ENCODE measurements at places on chromosomes 1 and 21. TPM values are rescaled to one million over a fixed set of nuclear protein-coding genes. Genes with fewer than 3 reads are reported as not detected.

The MYBPH gene
- total RNA-seq, result not detected

The PLA2G2C gene
- total RNA-seq, result not detected

The TSTD1 gene
- 39.9 TPM for total RNA-seq

The SPRR5 gene
- not detected for total RNA-seq

The CELA2B gene
- not detected for total RNA-seq

The COL6A1 gene
- 19.0 TPM for total RNA-seq

The PAQR7 gene
- total RNA-seq, result 3.8 TPM

The H3-3A gene
- total RNA-seq, result 391 TPM

The PRR9 gene
- not detected for total RNA-seq

The TRIM17 gene
- 1.7 TPM for total RNA-seq

The MFAP2 gene
- total RNA-seq, result not detected

The C1orf185 gene
- not detected for total RNA-seq

The SPATA21 gene
- not detected for total RNA-seq

The OR2L3 gene
- total RNA-seq, result not detected

The LIN9 gene
- 3.8 TPM for total RNA-seq

The DHX9 gene
- total RNA-seq, result 187 TPM

The AKNAD1 gene
- not detected for total RNA-seq

The AADACL4 gene
- not detected for total RNA-seq

The IRF6 gene
- 0.16 TPM for total RNA-seq

The KPRP gene
- not detected for total RNA-seq

The OR6K3 gene
- not detected for total RNA-seq

The RGS5 gene
- 3.8 TPM for total RNA-seq

The CCDC30 gene
- total RNA-seq, result 5.4 TPM

The BRINP2 gene
- not detected for total RNA-seq

The CHIA gene
- total RNA-seq, result not detected

The GBP6 gene
- 0.15 TPM for total RNA-seq

The BRDT gene
- total RNA-seq, result not detected

The MR1 gene
- total RNA-seq, result 27.7 TPM

The SELP gene
- 1.9 TPM for total RNA-seq

The CYYR1 gene
- 0.29 TPM for total RNA-seq

The RHCE gene
- 0.36 TPM for total RNA-seq

The ARMH1 gene
- total RNA-seq, result 49.5 TPM

The RGS8 gene
- not detected for total RNA-seq

The SPRR2F gene
- not detected for total RNA-seq

The SIM2 gene
- not detected for total RNA-seq

The MRPL20 gene
- total RNA-seq, result 123 TPM

The FCGR1A gene
- total RNA-seq, result not detected

The OR2L8 gene
- not detected for total RNA-seq

The RAP1GAP gene
- total RNA-seq, result 0.35 TPM

The PLEKHG5 gene
- 8.4 TPM for total RNA-seq

The GRIK1 gene
- not detected for total RNA-seq

The NR5A2 gene
- not detected for total RNA-seq

The NCMAP gene
- 0.23 TPM for total RNA-seq

The ESRRG gene
- 0.13 TPM for total RNA-seq

The AVPR1B gene
- 0.33 TPM for total RNA-seq

The PROK1 gene
- not detected for total RNA-seq

The ITGB2 gene
- 434 TPM for total RNA-seq

The CFAP141 gene
- not detected for total RNA-seq

The NUF2 gene
- 2.3 TPM for total RNA-seq

The CD1B gene
- total RNA-seq, result not detected

The KRTAP12-2 gene
- not detected for total RNA-seq

The DYRK3 gene
- total RNA-seq, result 1.6 TPM

The DNASE2B gene
- total RNA-seq, result not detected

The DCST2 gene
- 1.8 TPM for total RNA-seq

The GJA8 gene
- not detected for total RNA-seq

The NES gene
- 0.35 TPM for total RNA-seq

The PCAT6 gene
- not detected for total RNA-seq

All from T-cell (primary cell).